ENCODE measurements at places on chromosomes 12 and 14. TPM values are rescaled to one million over a fixed set of nuclear protein-coding genes. Genes with fewer than 3 reads are reported as not detected.

GRCh38 chr12:86950043-86950442 is 693.9 kb upstream of the MGAT4C start:
- DNase-seq, result no peak

GRCh38 chr14:47103771-47104170 is 452.2 kb upstream of the RPL10L start:
- no peak for DNase-seq

DNA sequence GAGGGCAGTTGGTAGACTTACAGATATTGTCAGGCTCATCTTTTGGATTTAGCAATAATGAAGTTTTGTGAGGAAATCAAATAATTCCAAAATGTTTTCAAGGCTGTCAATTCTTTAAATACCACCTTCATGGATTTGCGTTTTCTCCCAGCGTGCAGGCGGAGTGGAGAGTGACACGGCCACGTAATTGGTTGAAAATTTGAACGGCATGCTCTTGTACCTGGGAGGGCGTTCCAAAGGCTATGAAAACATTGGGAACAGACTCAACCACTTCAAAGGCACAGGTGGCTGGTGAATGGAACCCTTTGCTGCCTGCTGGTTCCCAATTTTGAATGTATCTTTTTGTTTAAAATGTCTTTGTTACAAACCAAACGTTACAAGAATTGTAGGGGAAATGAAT is 12.4 kb downstream of the SMIM41 start:
- DNase-seq, result peak; percentile 36

DNA sequence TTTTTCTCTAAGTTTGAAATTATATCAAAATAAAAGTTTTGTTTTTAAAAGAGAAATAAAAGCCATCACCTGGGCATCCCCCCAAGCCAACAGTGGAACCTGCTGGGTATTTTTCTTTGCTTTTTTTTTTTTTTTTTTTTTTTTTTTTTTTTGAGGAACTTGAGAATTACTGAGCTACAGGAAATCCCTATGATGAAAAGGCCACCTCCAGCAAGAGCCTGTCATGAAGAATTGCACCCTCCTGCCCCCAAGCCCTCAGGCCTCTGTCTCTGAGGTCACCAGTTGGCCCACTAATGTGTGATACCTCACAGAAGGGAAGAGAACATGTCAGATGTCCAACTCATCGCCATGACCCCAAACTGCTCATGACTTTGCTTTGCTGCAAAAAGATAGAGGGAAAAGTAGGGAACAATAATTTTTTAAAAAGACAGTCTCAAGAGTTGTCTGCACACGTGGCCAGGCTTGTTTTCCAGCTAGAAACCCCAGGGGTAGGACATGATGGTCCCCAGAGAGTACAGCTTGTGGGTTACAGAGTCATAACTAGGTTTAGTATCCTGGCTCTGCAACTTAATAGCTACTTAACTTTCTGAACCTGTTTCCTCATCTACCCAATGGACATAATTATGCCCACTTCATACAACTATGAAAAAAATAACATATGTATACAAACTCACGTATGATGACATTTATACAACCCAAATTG is 124.3 kb upstream of the EGLN3 start:
- DNase-seq, result no peak

GRCh38 chr14:61877035-61877390 is 114.8 kb downstream of the SNAPC1 start:
- DNase-seq, result no peak

GRCh38 chr14:21748869-21749303 is 75.3 kb upstream of the OR4E1 start:
- DNase-seq, result no peak

- no peak for DNase-seq
Measured at GRCh38 chr14:104265918-104266630, 127.7 kb downstream of the KIF26A start.

DNA sequence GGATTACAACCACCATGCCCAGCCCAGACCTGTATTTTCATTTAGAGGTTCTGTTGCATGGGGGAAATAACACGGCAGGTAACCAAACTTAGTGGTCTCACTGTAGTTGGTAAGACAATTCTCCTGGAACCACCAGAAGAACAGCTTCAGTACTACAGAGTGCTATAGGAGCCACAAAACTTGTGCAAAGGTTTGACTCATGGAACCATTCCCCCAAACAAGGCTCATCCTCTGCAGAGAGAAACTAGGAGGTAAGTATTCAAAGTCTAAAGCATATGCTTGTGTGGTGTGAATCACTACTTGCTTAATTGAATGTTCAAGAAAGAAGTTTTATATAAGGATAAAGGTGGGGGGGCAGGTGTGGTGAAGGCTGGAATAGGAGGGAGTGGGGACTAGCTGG is 58.7 kb downstream of the GNS start:
- DNase-seq, result no peak

DNA sequence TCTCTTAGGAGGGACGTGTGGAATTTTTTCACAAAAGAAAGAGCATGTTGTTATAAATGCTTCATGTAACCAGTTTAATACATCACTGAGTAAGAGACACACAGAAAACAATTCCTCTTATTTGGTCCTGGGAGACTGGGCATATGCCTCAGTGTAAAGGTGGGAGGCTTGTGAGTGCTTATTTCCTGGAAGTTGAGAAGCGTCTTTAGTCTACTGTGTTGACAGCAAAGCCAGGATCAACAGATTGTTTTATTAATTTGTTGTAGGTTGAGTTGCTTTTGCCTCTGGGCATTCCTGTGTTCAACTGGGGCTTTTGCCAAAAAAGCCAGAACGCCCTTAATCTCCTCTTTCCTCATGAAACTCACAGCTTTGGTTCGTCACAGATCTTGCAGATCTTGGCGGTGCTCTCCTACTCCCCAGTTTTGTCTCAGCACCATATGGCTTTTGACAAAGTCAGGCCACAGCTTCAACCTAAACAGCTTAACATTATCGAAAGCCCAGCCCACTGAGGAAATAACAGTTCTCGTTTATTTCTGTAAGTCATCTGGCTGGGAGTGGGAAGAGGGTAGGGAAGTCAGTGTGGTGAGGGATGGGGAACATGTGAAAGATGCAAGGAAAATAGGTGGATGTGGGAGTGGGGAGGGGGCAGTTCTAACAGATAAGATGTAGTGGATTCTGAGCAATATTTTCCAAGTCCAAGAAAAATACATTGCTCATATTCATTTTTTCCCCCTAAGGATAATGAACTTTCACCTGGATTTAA is 227.2 kb downstream of the DACT1 start:
- DNase-seq, result no peak

GRCh38 chr12:122876731-122877130 is 19.2 kb downstream of the VPS37B start:
- no peak for DNase-seq

DNA sequence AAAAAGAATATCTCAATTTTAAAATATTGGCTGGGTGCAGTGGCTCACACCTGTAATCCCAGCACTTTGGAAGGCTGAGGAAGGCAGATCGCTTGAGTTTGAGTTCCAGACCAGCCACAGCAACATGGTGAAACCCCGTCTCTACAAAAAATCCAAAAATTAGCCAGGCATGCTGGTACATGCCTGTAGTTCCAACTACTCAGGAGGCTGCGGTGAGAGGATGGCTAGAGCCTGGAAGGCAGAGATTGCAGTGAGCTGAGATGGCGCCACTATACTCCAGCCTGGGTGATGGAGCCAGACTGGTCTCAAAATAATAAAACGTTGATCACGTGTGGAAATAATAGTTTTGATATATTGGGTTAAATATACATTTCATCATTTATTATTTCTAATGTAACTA is 5.7 kb downstream of the MTRFR start:
- DNase-seq, result no peak

DNA sequence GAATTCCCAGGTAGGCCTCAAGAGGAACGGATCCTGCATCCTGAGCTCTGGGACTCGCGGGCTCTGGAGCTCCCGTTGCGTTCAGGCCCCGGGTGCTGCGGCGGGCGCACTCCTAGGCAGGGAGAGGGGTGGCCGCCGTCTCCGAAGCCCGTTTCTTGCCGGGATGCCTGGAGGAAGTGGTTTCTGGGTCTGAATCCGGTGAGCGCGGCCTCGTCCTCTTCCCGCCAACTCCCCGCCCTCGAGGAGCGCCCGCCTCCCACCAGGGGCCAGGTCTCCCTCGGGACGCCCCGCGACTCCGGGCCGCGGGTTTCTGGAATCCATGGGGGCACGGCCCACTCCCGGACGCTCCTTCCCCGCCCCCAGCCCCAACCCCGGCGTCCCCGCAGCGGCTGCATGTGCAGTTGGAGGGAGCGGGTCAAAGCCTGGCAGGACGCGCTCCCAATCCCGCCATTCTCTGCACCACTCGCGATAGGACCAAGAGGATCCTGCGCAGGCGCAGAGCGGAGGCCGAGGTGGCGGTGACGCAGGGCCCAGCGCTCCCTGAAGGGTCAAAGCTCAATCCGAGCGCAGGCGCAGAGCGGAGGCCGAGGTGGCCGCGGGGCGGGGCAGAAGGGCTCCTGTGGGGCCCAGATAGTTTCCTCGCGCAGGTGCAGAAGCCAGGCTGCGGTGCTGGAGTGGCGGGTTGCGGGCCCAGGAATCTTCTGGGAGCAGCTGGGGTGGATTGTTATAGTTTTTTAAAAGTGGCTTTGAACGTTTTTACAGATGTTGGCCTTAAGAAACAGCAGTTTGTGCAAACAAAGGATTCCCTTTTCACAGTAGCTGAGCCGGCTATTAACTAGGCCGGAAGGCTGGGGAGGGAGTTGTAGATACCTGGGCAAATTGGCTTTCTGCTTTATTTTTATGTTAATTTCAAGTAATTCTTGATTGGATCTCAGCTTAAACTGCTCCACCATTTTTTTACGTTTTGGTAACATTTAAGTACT is 796.4 kb downstream of the AACS start:
- DNase-seq, result no peak

GRCh38 chr12:28079539-28079938 is 107.0 kb upstream of the PTHLH start:
- no peak for DNase-seq

DNA sequence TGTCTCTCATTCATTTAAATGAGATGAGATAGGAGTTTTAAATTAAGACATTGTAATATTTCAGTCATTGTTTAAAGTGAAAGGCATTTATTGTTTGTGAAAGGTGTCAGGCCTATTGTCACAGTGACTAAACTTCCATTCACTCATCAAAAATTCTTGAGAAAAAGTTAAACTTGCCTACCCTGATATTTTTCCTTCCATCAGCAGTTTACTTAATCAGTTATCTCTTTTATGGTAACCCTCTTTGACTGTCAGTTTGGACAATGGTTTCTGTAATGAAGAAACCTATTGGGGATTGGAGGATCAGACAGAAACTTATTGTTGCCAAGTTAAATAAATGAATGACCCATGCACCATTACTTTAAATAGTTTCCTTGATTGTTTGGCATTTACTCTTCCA is 241.6 kb downstream of the NUBPL start:
- DNase-seq, result no peak

DNA sequence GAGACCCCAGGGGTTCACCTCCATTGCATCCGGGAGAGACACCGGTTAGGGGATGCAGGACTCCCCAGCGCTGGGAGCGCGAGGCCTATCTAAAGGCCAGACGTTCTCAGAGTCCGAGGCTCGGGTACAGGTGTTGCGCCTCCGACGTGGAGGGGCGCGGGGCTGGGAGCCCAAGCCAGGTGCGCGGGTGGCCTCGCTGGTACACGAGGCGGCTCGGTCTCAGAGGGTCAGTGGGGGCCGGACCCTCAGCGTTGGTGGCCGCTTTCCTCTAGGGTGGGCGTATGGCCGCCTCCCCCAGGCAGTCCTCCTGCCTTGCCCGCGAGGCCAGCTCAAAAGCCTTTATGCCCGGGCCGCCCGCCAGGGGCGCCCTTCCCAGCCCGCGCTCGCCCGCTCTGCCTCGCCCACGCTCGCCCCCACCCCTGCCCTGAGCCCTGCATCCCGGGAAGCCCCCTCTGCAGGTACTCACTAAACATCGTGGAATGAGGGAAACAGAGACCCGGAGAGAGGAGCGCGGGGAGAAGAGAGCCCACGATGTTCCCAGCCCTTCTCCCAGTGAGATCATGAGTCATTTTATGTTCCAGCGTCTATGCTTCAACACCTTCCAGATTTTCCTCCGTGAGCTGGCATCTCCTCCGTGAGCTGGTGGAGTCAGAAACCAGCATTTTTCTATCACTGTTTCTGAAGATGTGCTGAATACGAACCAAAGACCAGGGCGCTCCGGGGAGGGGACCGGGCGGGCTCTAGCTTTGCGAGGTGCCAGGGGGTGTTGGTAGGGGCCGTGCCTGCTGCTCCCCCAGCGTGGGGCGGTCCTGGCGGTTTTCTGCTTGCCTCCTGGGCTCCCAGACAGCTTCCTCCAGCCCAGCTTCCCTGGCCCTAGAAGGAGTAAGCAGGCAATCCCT is 73.8 kb downstream of the DIO3 start:
- DNase-seq, result no peak

- no peak for DNase-seq
Measured at GRCh38 chr12:46585854-46586621, 213.5 kb upstream of the SLC38A2 start.

GRCh38 chr12:19002216-19002615 is 127.3 kb upstream of the PLEKHA5 start:
- DNase-seq, result no peak

GRCh38 chr12:18454330-18454729 is 193.0 kb downstream of the PIK3C2G start:
- no peak for DNase-seq

- no peak for DNase-seq
Measured at GRCh38 chr14:101181446-101182313, 278.2 kb upstream of the RTL1 start.

DNA sequence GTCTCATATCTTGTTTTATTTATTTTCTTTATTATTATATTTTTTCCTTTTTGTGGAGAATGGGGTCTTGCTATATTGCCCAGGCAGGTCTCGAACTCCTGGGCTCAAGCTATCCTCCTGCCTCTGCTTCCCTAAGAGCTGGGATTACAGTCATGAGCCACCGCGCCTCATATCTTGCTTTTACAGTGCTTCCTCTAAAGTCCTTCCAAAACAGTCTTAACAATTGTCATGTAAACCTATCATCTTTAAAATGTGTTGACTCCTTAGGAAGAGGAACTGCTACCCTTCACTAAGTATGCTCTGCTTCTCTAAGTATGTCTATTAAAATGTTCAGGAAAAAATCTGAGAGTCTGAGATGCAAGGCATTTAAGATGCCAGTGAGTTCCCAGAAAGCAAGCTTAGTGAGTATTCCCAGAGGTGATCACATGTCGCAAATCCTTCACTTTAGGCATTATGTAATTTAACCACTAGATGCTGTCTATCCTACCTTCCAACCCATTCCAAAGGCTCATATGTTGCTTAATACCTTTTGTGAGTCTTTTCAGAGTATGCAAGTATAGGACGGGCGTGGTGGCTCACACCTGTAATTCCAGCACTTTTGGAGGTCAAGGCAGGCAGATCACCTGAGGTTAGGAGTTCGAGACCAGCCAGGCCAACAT is 19.7 kb upstream of the FOXJ2 start:
- no peak for DNase-seq

The KRT77 gene
- total RNA-seq, result not detected

The RIPK3 gene
- 11.9 TPM for total RNA-seq

The ESRRB gene
- under 0.01 TPM for total RNA-seq

The KRT3 gene
- total RNA-seq, result not detected

The SENP1 gene
- 23.9 TPM for total RNA-seq

The VWF gene
- 0.29 TPM for total RNA-seq

The ZNF641 gene
- 14.1 TPM for total RNA-seq

The ADCY4 gene
- total RNA-seq, result 17.7 TPM

The CCDC197 gene
- not detected for total RNA-seq

The PLEKHG7 gene
- total RNA-seq, result not detected

The MIP gene
- total RNA-seq, result not detected

The ITGB7 gene
- 1.1 TPM for total RNA-seq

The P2RX7 gene
- total RNA-seq, result 4.0 TPM

The CARMIL3 gene
- total RNA-seq, result not detected
